Activated CD8-positive, alpha-beta memory T cell treated with anti-CD3 and anti-CD28 coated beads, Interleukin-2, amount 10 ng/mL, durations not matched to agents 7 days and 5 days (primary cell): ENCODE measurements at places on chromosomes 6 and 20. TPM values are rescaled to one million over a fixed set of nuclear protein-coding genes. Genes with fewer than 3 reads are reported as not detected.

GRCh38 chr6:10720265-10720959 is 2.5 kb upstream of the TMEM14C start:
- H3K36me3 ChIP-seq, result peaks cover 21% of the 10 kb centered on the region
- no peaks in the 10 kb centered on the region for H3K27me3 ChIP-seq
- peaks cover 50% of the 10 kb centered on the region for H3K4me1 ChIP-seq
- H3K4me3 ChIP-seq, result peak overlapping the region; percentile 79

GRCh38 chr6:104680539-104680938 is 179.2 kb downstream of the HACE1 start:
- DNase-seq, result no peak
- no peaks in the 10 kb centered on the region for H3K27me3 ChIP-seq
- H3K4me1 ChIP-seq, result peaks cover 7% of the 10 kb centered on the region
- peaks cover 3% of the 10 kb centered on the region for H3K36me3 ChIP-seq
- H3K4me3 ChIP-seq, result no peak overlapping the region

DNA sequence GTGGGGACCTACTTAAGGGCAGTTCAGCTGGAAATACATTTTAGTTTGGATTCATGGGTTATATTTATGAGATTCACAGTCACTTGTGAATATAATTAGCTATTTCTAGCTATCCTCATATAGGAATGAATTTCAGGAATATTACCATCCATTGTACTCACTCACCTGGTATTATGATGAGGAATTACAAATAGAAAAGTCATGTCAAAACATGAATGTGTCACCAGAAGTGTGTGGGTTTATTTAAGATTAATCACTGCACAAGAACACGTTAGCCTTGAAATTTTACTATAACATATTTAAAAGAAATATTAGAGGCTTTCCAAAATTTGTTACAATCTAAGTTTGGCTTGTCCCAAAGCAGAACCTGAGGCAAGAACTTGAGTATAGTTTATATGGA is 510.5 kb downstream of the PHF3 start:
- H3K27me3 ChIP-seq, result no peaks in the 10 kb centered on the region
- H3K36me3 ChIP-seq, result no peaks in the 10 kb centered on the region
- no peak for DNase-seq
- no peaks in the 10 kb centered on the region for H3K4me1 ChIP-seq
- H3K27ac ChIP-seq, result no peak overlapping the region

DNA sequence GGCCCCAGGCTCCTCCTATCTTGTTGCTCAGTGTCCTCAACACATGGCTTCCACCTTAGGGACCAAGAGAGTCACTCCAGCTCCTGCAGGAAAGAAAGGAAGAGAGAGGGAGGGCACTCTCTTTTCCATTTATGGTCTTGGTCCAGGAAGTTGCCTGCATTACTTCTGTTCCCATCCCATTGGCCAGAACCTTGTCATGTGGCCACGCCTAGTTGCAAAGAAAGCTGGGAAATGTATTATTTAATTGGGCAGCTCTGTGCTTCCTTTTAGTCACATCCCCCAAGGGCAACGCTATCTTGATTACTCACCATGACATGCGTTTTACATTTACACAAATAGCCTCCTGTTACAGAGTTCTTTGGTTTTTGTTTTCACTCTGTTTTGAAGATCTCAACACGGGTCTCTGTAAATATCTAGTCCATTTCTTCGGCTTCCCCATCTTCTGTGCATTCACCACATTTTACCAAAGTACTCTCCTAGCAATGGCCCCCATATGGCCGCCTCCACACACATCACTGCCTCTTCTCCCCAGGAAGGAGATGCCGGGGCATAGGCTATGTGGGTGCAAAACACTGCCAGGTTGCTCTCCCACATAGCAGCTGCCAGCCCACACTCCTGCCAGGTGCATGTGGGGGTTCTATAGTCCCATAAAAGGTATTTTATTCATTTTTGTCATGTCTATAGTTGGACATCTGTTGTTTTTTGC is 35.7 kb upstream of the ZMYND8 start:
- H3K36me3 ChIP-seq, result peaks cover 1% of the 10 kb centered on the region
- H3K27me3 ChIP-seq, result no peaks in the 10 kb centered on the region
- peaks cover 15% of the 10 kb centered on the region for H3K4me1 ChIP-seq
- H3K4me3 ChIP-seq, result no peak overlapping the region

- H3K4me3 ChIP-seq, result no peak overlapping the region
- no peaks in the 10 kb centered on the region for H3K4me1 ChIP-seq
- no peak for DNase-seq
- no peak overlapping the region for H3K27ac ChIP-seq
- no peaks in the 10 kb centered on the region for H3K27me3 ChIP-seq
- no peaks in the 10 kb centered on the region for H3K36me3 ChIP-seq
Measured at GRCh38 chr6:63245909-63246308, 34.6 kb downstream of the FKBP1C start.

DNA sequence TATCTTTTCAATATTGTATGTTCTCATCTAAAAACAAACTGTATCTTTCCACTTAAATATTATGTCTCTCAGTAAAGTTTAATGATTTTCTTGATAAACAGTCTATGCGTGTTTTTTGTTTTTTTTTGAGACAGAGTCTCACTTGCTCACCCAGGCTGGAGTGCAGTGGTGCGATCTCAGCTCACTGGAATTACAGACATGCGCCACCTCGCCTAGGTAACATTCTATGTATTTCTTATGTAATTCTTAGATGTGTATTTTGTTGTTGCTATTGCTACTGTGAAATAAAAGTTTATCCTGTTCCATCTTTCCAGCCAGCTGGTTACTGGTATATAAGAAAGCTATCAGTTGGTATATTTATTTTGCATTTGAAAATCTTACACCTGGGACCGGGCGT is 29.4 kb downstream of the ABHD12 start:
- no peak overlapping the region for H3K4me3 ChIP-seq
- peaks cover 9% of the 10 kb centered on the region for H3K4me1 ChIP-seq
- no peak for DNase-seq
- peaks cover 13% of the 10 kb centered on the region for H3K36me3 ChIP-seq
- H3K27ac ChIP-seq, result no peak overlapping the region
- H3K27me3 ChIP-seq, result no peaks in the 10 kb centered on the region

The HLA-DMB gene
- total RNA-seq, result 22.7 TPM
